ENCODE measurements at places on chromosomes 7 and 10. TPM values are rescaled to one million over a fixed set of nuclear protein-coding genes. Genes with fewer than 3 reads are reported as not detected.

The AIFM2 gene
- 11.5 TPM for total RNA-seq

The C10orf67 gene
- not detected for total RNA-seq

The FAM25C gene
- not detected for total RNA-seq

The ZDHHC6 gene
- total RNA-seq, result 31.9 TPM

The UTF1 gene
- total RNA-seq, result not detected

The GPR141 gene
- total RNA-seq, result not detected

All from smooth muscle cell of the pulmonary artery (primary cell).